Activated effector memory CD4-positive, alpha-beta T cell treated with Interleukin-2 at 50 U/mL for 16 hours (primary cell): ENCODE measurements at places on chromosomes 3 and 15.

DNA sequence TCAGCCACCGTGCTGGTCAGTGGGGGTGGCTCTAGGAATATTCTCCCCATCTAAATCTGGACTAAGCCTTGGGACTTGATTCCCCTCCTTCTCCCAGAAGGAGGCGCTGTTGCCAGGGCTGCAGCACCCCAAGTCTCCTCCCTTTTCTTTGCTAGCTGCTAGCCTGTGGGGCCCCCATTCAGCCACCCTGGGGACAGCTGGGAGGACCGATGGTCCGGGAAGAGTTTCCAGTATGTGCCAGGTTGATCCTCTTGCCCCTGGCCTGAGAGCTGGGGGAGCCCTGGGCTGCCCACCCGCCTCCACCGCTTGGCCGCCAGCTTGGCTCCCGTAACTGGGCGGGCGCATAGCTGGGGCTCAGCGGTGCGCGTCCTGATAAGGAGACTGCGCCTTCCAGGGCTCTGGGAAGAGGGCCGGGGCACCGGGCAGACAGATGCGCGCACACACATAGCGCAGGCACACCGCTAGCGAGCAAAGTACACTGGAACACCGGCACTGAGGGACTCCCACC, 4.2 kb downstream of the SMAD6 start:
- DNase-seq, result no peak

DNA sequence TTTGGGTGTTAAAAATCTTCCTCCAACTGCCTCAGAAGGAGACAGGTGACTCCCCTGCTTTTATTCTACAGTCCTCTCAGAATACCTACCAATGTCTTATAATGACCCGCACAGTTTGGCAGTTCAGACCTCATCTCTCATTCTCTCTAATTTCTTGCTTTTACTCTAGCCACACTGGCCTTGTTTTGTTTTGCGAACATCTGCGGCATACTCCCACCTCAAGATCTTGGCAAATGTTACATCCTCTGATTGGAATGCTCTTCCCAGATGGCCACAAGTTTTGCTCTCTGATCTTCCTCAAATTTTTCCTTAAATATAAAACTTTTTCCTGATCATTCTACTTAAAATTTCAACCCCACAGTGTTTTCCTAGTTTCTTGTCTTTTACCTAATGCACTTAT, 94.1 kb downstream of the PLSCR2 start:
- DNase-seq, result no peak

- DNase-seq, result no peak
These were observed 95.5 kb downstream of the FILIP1L start for GRCh38 chr3:100018806-100019205.

- DNase-seq, result no peak
These were observed 138.7 kb downstream of the PEX5L start for GRCh38 chr3:179898024-179898423.

- DNase-seq, result no peak
These were observed 35.6 kb downstream of the AMOTL2 start for GRCh38 chr3:134338516-134339261.

- DNase-seq, result no peak
These were observed 303.9 kb upstream of the TBC1D5 start for GRCh38 chr3:18046131-18046915.

DNA sequence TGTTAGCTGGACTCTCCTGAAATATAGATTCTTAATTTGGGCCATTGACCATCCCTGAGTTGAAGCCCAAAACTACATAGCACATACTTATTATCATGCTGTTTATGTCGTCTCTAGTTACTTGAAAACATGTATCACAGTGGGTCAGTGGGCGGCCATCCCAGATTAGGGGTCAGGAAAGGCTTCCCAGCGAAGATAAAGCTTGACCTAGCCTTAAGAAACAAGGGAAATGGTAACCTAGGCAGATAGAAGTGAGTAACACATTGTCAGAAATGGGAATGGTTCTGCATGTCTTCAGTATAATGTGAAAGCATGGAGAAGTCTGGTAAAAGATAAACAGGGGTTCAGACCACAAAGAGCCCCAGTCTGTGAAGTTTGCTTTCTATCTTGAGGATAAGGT, 124.7 kb downstream of the C3orf70 start:
- no peak for DNase-seq

GRCh38 chr3:52880047-52880446, 17.3 kb downstream of the STIMATE start:
- DNase-seq, result no peak

- no peak for DNase-seq
These were observed 101.9 kb upstream of the KCNMB2 start for GRCh38 chr3:178434206-178434805.

DNA sequence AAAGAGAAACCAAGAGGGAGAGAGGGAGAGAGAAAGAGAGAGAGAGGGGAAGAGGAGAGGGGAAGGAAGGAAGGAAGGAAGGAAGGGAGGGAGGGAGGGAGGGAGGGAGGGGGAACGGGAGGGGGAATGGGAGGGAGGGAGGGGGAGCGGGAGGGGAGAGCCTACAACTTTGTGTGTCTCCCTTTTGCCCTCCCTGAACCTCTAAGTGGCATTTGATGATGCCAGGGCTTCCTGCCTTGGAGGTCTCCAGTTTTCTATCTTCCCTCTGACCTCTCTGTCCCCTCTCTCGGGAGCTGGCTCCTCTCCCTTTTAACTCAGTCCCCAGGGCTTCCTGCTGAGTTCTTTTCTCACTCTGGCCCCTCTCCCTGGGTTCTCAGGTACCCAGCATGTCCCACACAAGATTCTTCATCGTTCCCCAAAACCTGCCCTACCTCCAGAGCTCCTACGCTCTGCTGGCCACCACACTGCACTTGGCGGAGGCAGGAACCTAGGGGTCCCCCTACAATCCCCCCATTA, 12.5 kb upstream of the FAM174B start:
- DNase-seq, result no peak

DNA sequence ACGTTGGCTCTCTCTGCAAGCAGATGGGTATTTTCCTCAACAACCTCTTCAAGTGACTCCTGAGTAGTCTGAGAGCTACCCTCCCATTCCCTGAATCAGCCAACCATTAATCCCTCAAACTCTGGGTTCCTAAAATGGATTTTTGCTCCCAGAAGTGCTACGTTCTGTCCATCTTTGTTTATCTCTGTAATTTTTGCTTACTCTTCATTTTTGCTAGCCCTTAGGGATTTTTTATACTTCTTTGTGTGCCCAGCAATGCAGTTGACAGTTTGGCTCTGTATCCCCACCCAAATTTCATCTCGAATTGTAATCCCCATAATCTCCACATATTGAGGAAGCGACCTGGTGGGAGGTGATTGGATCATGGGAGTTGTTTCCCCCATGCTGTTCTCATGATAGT, 35.4 kb upstream of the COL6A5 start:
- no peak for DNase-seq

DNA sequence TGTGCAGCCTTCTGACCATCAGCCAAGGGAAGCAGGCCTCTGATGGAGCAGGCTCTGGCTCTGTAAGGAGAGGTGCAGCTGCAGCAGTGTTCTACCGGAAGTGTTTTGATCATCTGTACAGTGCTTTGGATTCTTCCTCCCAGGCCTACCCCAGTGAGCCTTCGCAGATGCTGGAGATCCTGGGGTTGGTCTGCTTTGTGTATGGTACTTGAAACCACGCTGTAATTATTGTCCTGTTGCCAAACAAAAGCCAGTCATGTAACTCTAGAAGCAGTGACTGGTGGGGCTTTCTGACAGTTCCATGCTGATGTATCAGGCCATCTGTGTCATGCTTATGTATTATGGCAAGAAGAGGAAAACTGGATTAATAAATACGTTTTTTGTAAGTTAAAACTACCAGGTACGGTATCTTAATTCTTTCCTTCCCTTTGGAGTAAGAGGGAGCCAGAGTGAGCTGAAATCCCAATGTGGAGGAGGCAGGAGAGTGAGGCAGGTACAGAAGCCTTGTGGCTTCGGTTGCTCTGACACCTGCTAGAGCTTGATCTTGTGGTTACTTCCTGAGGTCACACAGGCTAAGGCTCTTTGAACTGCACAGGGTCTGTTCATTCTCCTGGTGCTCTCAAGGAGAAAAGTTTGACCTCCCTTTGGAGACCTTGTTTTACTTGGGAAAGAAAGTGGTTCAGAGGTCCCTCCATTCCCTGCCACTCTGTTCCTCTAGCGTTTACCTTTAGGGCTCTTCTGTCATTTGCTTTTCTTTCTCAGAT, 3.7 kb downstream of the TMEM42 start:
- no peak for DNase-seq

DNA sequence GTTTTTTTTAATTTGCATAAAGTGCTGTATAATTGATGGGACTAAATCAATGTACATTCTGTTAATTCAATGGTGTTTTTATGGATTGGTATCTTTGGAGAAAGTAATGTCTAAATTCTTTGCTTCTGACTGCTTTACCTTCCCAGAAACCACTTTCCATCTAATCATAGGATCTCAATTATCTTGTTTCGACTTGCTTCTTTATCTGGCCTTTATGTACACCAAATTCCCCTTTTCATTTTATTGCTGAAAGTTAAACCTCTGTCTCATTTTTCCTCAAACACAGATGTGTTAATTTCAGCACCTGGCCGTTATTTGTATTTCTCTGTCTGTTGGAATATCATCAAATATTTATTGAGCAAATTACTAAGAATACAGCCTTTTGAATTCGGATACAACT, 287.3 kb upstream of the GBE1 start:
- DNase-seq, result no peak

GRCh38 chr15:40264321-40265153, 18.3 kb downstream of the ANKRD63 start:
- no peak for DNase-seq
